ENCODE measurements at places on chromosomes 2 and 18.

DNA sequence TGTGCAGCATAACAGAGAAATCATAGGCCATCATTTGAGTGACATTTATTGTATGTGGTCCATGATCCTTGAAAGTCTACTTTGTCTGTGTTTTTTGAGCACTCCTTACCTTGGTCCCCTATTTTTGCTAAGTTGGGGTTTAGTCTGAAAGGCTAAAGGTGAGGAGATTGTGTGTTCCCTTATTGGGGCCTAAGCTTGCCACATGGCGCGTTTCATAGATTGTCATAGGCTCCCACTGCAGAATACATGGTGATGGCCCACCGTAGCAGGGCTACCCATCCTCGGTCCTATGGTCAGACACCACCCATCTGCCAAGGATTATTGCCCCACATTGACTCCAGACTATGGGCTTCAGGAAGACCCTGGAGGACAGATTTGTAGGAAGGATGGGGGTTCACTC lies 117.0 kb upstream of the ZSWIM2 start:
- no peak for DNase-seq

DNA sequence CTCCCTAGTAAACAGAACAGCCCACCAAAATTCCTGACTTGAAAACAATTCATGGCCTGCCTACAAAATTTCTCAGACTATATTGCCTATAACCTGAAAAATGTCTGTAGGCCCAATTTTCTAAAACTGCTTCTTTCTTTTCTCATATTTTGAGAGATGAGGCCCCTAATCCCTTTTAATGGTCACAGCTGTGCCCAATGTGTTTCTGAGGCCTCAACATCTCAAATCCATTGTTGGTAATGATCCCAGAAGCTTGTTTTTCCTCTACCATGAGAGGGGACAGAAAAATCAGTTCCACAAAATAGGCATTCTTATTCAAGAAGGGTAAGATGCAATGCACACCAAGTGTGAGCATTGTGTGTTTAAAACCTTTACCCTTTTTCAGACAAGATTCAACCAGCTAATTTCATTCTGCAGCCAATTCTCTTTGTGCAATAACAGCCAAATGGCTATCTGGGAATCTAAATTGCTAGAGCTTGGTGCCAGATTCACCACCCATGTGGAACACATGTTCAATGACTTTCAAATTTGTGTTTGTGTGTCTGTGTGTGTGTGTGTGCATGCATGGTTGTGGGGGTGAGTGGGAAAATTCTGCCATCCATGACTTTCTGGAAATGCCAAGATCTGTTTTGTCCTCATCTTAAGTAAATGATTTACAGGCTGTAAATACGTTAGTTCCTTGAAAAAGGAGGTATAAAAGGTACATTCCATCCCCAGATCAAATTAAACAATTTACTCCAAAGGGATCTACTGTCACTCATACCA lies 319.5 kb downstream of the TNS1 start:
- DNase-seq = no peak

- no peak for DNase-seq
Measured at GRCh38 chr2:37263839-37264238, 32.4 kb downstream of the NDUFAF7 start.

- no peak for DNase-seq
Measured at GRCh38 chr2:42338567-42339190, 22.3 kb downstream of the COX7A2L start.

GRCh38 chr18:58116818-58117217 lies 72.8 kb downstream of the NEDD4L start:
- DNase-seq = no peak

DNA sequence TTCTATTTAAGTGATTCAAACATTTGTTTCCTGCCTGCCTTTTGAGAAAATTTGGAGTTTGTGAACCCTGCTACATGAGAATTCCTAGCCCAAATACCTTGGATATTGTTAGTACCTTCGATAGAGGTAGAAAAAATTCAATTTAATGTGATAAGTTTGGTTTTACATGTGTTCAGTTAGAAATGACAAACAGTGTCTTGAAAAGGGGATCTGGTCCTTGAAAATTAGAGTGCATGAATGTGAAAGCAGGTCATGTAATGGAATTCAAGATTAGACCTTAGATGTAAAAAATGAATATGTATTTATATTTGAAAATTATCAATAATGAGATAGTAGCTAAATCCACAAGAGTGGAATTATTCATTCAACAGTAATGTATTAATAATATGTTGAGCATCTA lies 70.5 kb downstream of the PIK3C3 start:
- no peak for DNase-seq

GRCh38 chr18:77340815-77341214 lies 91.2 kb downstream of the GALR1 start:
- no peak for DNase-seq

GRCh38 chr2:128941751-128942150 lies 623.1 kb upstream of the HS6ST1 start:
- DNase-seq = no peak

- DNase-seq = peak; percentile 24
Measured at GRCh38 chr18:42028247-42028832, 73.3 kb downstream of the PIK3C3 start.

GRCh38 chr2:60422826-60423483 lies 130.5 kb downstream of the BCL11A start:
- DNase-seq = no peak

DNA sequence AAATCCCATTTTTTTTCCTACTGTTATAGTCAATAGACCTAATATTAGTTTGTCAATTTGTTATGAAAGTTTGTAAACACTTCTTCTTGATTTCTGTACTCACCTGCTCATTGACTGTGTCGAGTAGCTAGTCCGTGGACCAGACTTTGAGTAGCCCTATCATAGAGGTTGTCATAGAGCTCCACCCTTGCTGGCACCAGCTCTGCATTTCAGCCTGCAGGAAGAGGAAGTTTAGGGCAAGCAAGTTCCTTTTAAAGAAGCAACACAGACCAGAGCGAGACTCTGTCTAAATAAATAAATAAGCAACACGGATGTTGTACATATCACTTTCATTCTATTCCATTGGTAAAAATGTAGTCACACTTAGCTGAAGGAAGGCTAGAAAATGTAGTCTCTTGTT lies 74.0 kb downstream of the MCFD2 start:
- DNase-seq = no peak

- DNase-seq = no peak
Measured at GRCh38 chr2:7377916-7378569, 460.8 kb downstream of the RNF144A start.

- no peak for DNase-seq
Measured at GRCh38 chr18:12008181-12008767, 27.0 kb downstream of the IMPA2 start.

DNA sequence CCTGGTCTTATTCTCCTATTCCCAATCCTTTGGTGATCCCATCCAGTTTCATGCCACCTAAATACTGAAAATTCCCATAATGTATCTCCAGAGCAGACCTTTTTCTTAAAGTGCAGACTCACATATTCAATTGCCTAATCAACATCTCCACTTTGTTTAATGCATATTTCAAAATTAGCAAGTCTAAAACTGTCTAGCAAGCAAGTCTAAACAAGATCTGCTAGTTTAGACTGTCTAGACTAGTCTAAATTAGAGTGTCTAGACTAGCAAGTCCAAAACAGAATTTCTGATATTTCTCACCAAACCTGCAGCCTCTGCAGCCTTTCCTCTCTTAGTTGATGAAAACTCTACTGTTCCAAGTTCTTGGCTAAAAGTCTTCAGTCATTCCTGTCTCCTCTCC lies 44.6 kb downstream of the THUMPD2 start:
- DNase-seq = no peak

GRCh38 chr2:101844055-101844635 lies 146.6 kb downstream of the MAP4K4 start:
- no peak for DNase-seq

DNA sequence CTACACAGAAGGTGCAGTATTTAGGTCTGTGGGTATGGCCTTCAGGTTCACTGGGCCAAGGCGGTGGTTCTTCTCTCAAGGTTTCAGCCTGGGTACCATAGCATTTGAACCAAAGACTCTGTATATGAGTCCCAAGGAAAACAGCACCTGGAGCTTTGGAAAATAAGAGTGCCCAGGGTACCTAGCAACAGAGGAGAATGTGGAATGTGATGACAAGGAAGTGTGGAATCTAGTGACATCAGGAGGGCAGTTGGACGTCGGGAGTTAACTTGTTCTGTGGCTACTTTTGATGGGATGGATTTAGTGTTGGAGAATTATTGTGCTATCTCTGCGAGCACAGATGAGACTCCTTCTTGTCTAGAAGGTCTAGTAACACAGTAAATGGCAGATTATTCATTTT lies 201.2 kb downstream of the NOL4 start:
- DNase-seq = peak; percentile 49

DNA sequence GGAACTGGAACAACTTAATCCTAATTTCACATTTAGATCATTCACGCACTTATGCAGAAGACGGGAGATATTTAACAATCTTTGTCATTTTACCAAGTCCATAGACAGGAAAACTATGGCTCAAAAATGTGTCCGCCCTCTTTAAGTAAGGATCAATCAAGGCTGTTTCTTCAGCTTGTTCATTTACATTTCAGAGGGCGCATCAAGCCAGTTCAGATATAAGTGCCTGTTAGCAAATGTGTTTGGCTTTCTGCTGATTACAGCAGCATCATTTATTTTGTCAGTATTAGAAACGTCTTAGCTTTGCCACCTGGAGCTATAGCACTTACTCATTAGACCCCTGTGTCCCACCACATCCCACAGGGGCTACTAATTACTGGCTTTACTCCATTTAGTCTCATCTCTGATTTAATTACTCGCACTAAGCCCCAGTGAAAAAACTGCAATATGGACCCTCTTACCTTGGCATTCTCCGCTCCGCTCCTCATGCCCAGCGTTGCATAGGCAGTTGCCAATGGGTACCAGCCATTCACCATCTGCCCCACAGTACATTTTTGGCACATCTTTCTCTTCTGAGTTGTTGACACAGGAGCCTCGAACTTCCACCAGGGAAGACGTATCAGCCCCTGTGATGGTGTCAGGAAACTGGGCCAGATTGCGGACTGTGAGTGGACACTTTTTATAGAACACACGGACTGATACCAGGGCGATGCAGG lies 8.7 kb downstream of the EPHA4 start:
- no peak for DNase-seq

DNA sequence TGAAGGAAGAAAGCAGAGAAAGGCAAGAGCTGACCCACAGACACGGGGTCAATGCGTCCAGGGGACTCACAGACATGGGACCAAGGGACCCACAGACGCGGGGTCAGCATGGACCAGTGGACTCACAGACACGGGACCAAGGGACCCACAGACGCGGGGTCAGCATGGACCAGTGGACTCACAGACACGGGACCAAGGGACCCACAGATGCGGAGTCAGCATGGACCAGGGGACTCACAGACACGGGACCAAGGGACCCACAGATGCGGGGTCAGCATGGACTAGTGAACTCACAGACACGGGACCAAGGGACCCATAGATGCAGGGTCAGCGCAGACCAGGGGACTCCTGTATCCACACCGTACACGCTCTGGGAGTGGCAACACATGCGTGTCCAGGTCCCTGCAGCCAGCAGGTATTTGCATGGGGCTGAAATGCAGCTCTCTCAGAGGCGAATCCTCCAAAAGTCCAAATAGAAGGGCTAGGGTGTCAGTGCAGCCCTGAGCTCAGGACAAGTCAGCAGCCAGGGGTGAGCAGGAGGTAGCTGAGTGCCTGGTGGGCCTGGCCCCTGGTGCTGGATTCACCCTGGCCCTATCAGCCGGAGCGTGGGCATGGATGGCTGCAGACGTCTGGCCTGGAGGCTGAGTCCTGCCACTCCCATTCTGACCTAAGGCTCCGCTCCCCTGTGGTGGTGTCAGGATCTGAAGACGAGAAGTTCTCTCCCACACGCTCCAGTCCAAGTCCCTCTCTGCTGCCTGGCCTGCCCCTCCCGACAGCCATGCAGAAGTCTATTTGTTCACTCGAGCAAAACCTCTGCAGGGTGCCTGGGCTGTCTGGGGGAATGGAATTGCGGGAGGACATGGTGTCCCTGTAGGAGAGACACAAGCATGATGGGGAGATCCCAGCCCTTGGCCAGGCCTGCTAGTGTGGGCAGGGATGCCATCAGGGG lies 28.5 kb downstream of the TMEM18 start:
- no peak for DNase-seq

GRCh38 chr2:30382995-30383394 lies 64.1 kb upstream of the LCLAT1 start:
- DNase-seq = no peak

- DNase-seq = no peak
Measured at GRCh38 chr2:36819095-36819711, 122.7 kb downstream of the VIT start.
